Hair follicular keratinocyte (primary cell): ENCODE measurements at places on chromosomes 7 and 10. TPM values are rescaled to one million over a fixed set of nuclear protein-coding genes. Genes with fewer than 3 reads are reported as not detected.

The FAM20C gene
- total RNA-seq = 29.5 and 45.1 TPM in 2 replicates

The LEP gene
- 0.04 and 0.23 TPM in 2 replicates for total RNA-seq

The ADIRF gene
- total RNA-seq = 23.8 and 44.7 TPM in 2 replicates

The AMPH gene
- 0.04 TPM in 1 of 2 replicates, not detected in the other for total RNA-seq

The ANXA8L1 gene
- 196 and 272 TPM in 2 replicates for total RNA-seq

The POLR2J3 gene
- total RNA-seq = 7.2 and 25.5 TPM in 2 replicates

The ENTPD1 gene
- not detected in 2 replicates for total RNA-seq

The SORCS1 gene
- not detected in 2 replicates for total RNA-seq

The ARHGEF5 gene
- total RNA-seq = 33.8 and 35.5 TPM in 2 replicates

The WDR91 gene
- total RNA-seq = 10.7 and 18.5 TPM in 2 replicates

The CNPY1 gene
- total RNA-seq = not detected in 2 replicates

The DHX32 gene
- 32.8 and 34.6 TPM in 2 replicates for total RNA-seq

The PRSS37 gene
- total RNA-seq = not detected in 2 replicates

The RBP3 gene
- total RNA-seq = not detected in 2 replicates
